ENCODE measurements at places on chromosomes 4 and X.

DNA sequence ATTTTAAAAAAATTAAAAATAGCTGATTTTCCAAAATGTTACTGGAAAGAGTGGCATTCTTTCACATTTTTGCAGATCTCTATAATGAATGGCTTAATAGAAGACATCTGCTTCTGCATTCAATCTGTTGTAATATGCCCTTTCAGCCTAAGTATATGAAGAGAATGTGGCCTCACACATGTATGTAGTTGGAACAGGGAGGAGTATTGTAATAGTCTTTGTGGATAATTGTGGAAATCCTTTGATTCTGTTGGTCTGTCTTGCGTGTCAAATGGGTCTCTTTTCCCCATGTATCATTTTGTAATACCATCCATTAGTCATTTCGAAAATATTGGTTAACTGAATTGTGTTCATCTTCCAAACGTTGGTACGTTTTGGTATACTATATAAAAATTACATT, 11.6 kb downstream of the TXLNG start:
- DNase-seq, result no peak

DNA sequence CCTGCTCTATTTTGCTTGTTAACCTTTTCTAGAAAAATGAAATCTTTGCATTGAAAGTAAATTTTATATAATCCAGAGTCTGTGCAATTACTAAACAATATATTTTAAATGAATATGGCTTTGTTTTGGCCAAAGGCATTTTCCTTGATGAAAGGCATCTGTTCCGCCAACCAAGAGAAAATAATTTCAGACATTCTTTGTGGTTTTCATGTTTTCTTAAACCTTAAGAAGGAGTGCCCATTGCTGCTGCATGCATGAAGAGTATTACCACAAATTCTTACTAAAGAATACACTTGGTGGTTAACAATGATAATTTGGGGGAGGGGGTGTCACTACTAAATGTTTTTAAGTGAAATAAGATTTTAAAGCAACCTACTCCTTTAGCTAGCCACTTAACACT, 2.7 kb upstream of the PDGFC start:
- DNase-seq, result no peak

GRCh38 chr4:89549907-89550306, 242.3 kb upstream of the GPRIN3 start:
- no peak for DNase-seq

DNA sequence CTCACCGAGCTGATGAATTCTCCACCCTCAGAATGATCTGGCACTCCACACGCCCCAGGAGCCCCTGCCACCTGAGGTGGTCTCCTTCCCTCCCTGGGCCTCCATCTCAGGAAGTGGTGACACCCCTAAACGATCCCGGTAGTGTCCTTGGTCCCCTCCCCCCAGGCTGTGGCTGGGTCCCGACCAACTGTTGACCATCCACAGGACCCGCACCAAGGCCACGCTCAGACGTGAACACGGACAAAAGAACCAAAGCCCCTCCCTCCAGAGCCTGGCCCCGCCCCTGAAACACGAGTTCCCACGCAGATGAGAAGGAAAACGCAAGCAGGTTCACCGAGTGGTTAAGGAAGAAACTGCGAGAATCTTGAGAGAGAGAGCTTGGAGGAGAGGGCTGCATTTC, 16.6 kb downstream of the LRPAP1 start:
- no peak for DNase-seq

DNA sequence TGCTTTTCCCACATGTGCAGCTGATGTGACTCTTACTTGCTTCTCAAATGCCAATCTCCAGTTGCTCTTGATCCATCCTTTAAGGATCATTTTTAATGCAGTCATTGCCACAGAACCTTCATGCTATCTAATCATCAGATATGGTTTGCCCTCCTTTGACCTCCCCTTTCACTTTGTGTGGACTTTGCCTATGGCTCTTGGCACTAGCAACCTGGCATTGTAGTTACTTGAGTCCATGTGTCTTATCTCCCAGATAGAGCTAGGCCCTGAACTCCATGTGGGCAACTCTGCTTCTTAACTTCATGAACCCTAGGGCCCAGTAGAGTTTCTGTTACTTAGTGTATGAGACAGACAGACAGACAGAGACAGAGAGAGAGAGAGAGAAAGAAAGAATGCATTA, 41.6 kb downstream of the MTM1 start:
- DNase-seq, result no peak

Measured in spinal cord (tissue), 10 donors.